ENCODE measurements at places on chromosomes 3 and 15. TPM values are rescaled to one million over a fixed set of nuclear protein-coding genes. Genes with fewer than 3 reads are reported as not detected.

TTLL13 gene
- total RNA-seq: not detected

ASB14 gene
- not detected for total RNA-seq

FLNB gene
- total RNA-seq: 264 TPM

SLCO2A1 gene
- total RNA-seq: 0.75 TPM

FHIT gene
- 3.7 TPM for total RNA-seq

PROS1 gene
- 4.3 TPM for total RNA-seq

GPR15 gene
- not detected for total RNA-seq

RETNLB gene
- total RNA-seq: not detected

Measured in epithelial cell of proximal tubule (primary cell).